ENCODE measurements at places on chromosomes 2 and 18. TPM values are rescaled to one million over a fixed set of nuclear protein-coding genes. Genes with fewer than 3 reads are reported as not detected.

TCF23 gene
- total RNA-seq: not detected

UGT1A6 gene
- total RNA-seq: not detected

VIT gene
- 0.50 TPM for total RNA-seq

EPC2 gene
- 19.9 TPM for total RNA-seq

SOX11 gene
- 9.3 TPM for total RNA-seq

KCNS3 gene
- 11.2 TPM for total RNA-seq

RTP5 gene
- total RNA-seq: not detected

KIAA1328 gene
- total RNA-seq: 6.3 TPM

COLEC12 gene
- total RNA-seq: 2.4 TPM

HSBP1L1 gene
- total RNA-seq: not detected

RNF125 gene
- 11.3 TPM for total RNA-seq

SPC25 gene
- total RNA-seq: 9.7 TPM

TPGS2 gene
- total RNA-seq: 55.4 TPM

ERFE gene
- total RNA-seq: 14.8 TPM

SERPINB3 gene
- not detected for total RNA-seq

ANKAR gene
- 1.1 TPM for total RNA-seq

GPR35 gene
- total RNA-seq: 0.16 TPM

CELF4 gene
- total RNA-seq: not detected

TRIM43 gene
- total RNA-seq: 0.29 TPM

TTN gene
- total RNA-seq: 0.38 TPM

RFX8 gene
- not detected for total RNA-seq

ASIC4 gene
- 0.15 TPM for total RNA-seq

GPR45 gene
- total RNA-seq: not detected

IL1F10 gene
- total RNA-seq: not detected

GKN1 gene
- total RNA-seq: not detected

SH2D6 gene
- total RNA-seq: 0.24 TPM

ADCYAP1 gene
- 0.49 TPM for total RNA-seq

CCL20 gene
- total RNA-seq: not detected

HOXD4 gene
- total RNA-seq: 0.74 TPM

MOCOS gene
- 54.0 TPM for total RNA-seq
